Lung (tissue), 17 donors: ENCODE measurements at places on chromosomes 16 and 17.
A peak's percentile ranks its signal among the peaks of the same experiment; 100 is the strongest.

DNA sequence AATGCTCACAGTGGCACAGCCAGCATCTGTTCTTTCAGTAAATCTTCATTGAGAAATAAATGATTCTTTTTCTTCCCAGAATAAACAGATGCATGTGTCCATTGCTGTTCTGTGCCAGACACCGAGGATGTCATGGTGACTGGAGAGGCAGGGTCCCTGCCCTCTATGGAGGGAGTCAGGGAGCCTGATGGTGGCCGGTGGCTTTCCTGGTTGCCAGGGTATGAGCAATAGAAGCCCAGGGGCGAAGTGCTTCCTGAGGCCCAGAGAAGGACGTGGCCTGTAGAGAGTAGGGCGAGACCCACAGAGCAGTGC lies 29.9 kb upstream of the NUDT16L1 start:
- DNase-seq, result no peak

- no peak for DNase-seq
These were observed 18.7 kb downstream of the PTRH2 start for GRCh38 chr17:59688496-59688895.

GRCh38 chr16:81220349-81220748 lies 18.1 kb upstream of the BCO1 start:
- DNase-seq, result no peak

DNA sequence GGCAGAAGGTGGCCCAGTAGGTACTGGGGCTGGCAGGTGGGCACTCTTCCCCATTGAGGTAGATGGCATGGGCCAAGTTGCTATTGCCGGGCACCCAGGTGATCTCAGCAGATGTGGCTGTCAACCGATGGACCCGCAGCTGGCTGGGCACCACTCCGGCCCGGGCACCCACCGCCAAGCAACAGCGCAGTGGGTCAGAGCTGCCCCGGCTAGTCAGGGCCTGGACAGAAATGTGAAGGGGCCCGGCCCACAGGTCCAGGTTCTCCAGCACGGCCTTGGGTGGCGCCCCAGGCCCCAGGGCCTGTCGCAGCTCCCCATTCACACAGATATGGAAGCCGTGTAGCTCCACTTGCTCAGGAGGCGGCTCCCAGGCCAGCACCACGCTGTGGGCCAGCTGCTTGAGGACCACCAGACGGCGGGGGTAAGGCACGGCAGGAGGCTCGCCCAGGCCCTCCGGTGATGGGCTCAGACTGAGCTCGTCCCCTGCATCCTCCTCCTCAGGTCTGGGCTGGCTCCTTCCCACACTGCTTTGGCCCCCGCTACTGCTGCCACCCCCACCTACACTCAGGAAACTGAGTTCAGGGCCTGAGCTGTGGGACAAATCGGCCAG lies 16.5 kb downstream of the TSPOAP1 start:
- no peak for DNase-seq

GRCh38 chr16:55690841-55691240 lies 35.1 kb downstream of the SLC6A2 start:
- no peak for DNase-seq

DNA sequence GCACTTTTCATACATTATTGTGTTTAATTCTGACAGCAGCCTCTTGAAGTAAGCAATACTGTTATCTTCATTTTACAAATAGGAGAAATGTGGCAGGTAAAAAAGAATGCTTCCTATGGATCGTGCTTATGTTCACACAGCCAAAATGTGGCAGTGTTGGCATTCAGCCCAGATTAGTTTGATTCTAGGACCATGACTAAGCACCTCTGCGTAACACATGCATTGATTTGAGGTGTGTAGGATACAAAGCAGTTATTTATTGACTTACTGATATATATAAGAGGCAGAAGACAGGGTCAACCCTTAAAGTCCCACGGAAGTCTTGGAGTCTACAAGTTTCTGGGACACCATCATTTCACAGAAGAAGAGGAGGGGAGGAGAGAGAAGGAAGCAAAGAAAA lies 1144.4 kb upstream of the GOT2 start:
- DNase-seq, result peak; percentile 10

GRCh38 chr17:41544491-41544892 lies 16.4 kb upstream of the KRT19 start:
- no peak for DNase-seq

DNA sequence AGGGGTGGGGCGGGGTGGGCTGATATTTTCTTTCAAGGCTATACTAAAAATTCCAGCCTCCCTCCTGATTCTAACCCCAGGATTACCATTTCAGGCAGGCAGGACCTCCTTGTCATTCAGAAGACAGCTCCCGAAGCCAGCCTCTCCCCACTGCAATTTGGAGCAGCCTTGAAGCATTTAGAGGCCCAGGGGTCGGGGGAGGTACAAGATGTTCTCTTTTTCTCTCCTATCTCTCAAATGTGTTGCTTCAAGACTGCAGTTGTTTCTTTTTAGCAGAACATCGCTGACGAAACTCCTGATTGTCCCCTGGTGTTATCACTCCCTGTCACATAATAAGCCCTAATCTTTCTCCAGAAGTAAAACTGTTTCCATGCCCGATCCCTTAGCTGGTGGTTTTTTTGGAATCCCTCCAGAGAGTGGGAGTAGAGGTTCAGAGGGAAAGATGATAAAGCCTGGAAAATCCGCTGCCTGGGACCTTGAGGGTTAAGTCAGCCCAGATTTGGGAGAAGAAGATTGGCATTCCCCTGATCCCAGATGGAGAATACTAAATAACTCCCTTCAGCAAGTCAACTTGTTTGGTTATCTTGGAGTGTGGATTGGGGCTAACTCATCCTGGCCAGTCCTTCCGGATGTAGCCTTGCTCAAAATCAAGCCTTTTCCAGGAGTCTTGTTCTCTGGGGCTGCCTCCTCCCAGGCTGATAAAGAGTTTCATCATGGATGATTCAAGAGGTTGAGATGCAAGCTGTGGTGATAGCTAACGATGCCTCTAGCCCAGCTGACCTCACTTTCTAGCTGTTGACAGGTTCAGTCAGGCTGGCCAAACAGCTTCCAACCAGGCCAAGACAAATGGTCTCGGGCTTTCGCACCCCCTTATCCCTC lies 71.3 kb downstream of the SOX9 start:
- DNase-seq, result peak; percentile 97

DNA sequence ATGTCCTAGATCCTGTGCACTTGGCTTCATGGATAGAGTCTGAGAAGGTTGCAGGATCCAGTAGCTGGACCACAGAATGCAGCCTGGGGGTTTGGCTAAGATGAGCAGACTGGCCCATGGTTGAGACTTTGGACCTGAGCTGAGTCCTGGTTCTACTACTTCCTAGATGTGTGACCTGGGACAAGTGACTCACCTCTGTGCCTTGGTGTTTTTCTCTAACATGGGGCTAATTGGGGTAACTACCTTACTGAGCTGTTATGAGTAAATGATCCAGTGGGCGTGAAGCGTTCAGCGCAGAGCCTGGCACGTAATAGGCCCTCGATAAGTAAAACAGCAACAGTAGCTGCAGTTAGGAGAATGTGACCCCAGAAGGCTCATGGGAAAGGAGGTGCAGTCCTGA lies 38.8 kb downstream of the SNX20 start:
- no peak for DNase-seq

- no peak for DNase-seq
These were observed 1.7 kb downstream of the NATD1 start for GRCh38 chr17:21251337-21252010.

DNA sequence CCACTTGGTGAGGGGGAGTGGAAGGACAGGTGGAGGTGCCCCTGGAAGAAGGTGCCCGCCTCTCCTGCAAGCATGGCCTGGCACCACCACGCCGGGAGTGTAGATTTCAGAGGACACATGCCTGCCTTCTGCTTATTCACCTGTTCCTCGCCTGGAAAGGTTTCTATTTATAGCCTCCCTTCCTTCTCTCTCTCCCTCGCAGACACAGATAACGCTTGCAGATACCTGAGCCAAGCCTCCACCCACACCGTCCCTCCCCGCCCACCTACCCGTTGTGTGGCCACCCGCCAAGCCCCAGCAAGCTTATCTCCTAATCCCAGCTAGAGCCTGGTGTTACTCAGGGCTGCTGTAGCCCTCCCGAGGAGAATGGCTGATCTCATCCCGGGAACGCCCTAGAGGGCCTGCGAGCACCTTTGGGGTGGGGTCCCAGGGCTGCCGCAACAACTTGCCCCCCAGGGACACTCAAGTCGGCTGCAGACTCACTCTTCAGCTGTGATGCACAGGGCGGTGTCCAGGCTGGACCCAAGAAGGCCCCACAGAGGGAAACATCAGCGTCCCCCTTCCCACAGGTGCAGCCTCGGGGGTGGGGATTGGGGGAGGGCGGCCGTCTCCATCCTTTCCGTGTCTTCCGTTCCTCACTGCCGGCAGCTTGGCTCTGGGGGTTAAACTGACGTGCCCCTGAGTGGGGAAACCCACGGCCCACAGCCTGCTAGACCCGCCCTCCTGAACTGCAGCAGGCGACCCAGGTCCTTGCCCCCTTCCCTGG lies 1.9 kb upstream of the SNAI3 start:
- DNase-seq, result no peak

GRCh38 chr17:44827863-44828262 lies 2.2 kb downstream of the GJC1 start:
- DNase-seq, result no peak

GRCh38 chr17:78133179-78133951 lies 2.8 kb downstream of the TMC8 start:
- no peak for DNase-seq

GRCh38 chr16:21071741-21072140 lies 78.9 kb downstream of the DNAH3 start:
- DNase-seq, result no peak

GRCh38 chr17:83106056-83106588 lies 26.7 kb downstream of the METRNL start:
- peak; percentile 49 for DNase-seq

DNA sequence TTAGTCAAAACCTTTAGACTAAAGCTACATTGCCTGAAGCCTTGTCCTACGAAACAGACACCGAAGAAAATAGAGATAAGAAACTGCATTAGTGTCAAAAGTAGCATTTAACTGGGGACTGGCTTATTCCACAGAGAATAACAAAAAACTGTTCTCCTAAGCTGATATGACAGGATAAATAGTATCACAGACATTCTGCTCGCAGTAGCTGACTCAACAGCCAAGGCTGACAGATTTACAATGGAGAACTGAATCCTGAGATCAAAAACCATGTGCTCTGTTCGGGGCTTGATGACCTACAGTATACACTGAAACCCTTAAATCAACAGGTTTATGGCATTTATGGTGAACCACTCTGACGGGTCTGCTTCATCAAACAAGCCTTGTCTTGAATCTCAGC lies 25.5 kb downstream of the ADAMTS18 start:
- DNase-seq, result no peak

- DNase-seq, result no peak
These were observed 4.7 kb upstream of the ZNF500 start for GRCh38 chr16:4771646-4772045.

DNA sequence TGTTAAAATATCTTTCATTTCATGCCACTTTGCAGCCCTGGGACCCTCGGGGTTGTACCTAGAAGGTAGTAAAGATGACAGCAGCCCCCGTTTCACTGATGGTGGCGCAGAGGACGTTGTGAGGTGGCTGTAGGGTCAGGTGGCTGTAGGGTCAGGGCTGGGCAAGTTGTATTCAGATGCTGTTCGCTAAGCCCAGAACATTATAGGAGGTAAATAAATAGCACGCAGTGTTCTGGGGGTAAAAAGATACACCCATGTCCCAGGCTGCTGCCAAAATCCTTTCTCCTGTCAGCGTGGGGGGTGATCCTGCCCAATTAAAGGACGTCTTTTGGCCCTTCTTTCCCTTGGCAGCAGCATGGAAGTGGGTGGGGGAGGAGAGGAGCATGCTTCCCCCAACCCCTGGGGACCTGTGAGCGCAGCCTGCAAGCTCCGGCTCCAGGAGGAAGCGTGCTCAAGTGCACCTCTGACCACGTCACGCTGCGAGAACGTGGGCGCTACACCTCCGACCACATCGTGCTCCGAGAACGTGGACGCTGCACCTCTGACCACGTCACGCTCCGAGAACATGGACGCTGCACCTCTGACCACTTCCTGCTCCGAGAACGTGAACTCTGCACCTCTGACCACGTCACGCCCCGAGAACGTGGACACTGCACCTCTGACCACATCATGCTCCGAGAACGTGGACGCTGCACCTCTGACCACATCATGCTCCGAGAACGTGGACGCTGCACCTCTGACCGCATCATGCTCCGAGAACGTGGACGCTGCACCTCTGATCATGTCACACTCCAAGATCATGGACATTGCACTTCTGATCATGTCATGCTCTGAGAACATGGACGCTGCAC lies 182.1 kb downstream of the RPTOR start:
- no peak for DNase-seq

GRCh38 chr16:48064971-48065370 lies 90.8 kb downstream of the ABCC12 start:
- no peak for DNase-seq

- DNase-seq, result peak; percentile 31
These were observed 108.5 kb upstream of the CCL2 start for GRCh38 chr17:34146440-34147043.
